ENCODE measurements at places on chromosomes 7 and 10. TPM values are rescaled to one million over a fixed set of nuclear protein-coding genes. Genes with fewer than 3 reads are reported as not detected.

RBP3 gene
- not detected for total RNA-seq

CHAT gene
- total RNA-seq = not detected

COX15 gene
- total RNA-seq = 31.7 TPM

ANXA11 gene
- 122 TPM for total RNA-seq

CFAP69 gene
- total RNA-seq = 4.4 TPM

NUTM2E gene
- total RNA-seq = not detected

FUOM gene
- total RNA-seq = 16.2 TPM

LIPM gene
- not detected for total RNA-seq

UPP1 gene
- 53.6 TPM for total RNA-seq

CEP55 gene
- 58.9 TPM for total RNA-seq

CPED1 gene
- 0.22 TPM for total RNA-seq

AGBL3 gene
- 3.4 TPM for total RNA-seq

DGKI gene
- 0.14 TPM for total RNA-seq

GPNMB gene
- total RNA-seq = 0.33 TPM

ARMC3 gene
- total RNA-seq = not detected

CALHM1 gene
- not detected for total RNA-seq

HMX2 gene
- not detected for total RNA-seq

FAM25G gene
- not detected for total RNA-seq

NXPH1 gene
- total RNA-seq = not detected

ADRB1 gene
- 0.97 TPM for total RNA-seq

TEX47 gene
- not detected for total RNA-seq

COL13A1 gene
- total RNA-seq = 47.5 TPM

ZNF117 gene
- 24.7 TPM for total RNA-seq

ZC3HAV1L gene
- 25.7 TPM for total RNA-seq

ADIRF gene
- total RNA-seq = 2.8 TPM

SYT15B gene
- 0.18 TPM for total RNA-seq

FAM13C gene
- not detected for total RNA-seq

MICALL2 gene
- 58.7 TPM for total RNA-seq

NUTM2B gene
- total RNA-seq = 0.86 TPM

EIF5AL1 gene
- total RNA-seq = 0.28 TPM

SCIN gene
- 0.69 TPM for total RNA-seq

PLXNA4 gene
- total RNA-seq = 20.4 TPM

MAT1A gene
- not detected for total RNA-seq

WDR91 gene
- 7.0 TPM for total RNA-seq

SPDYE16 gene
- 0.22 TPM for total RNA-seq

C10orf105 gene
- not detected for total RNA-seq

LRRC61 gene
- total RNA-seq = 0.39 TPM

CYP2E1 gene
- total RNA-seq = not detected

WEE2 gene
- not detected for total RNA-seq

PKD2L1 gene
- total RNA-seq = not detected

ZNF316 gene
- total RNA-seq = 21.2 TPM

CALY gene
- not detected for total RNA-seq

HYAL4 gene
- total RNA-seq = not detected
